ENCODE measurements at places on chromosomes 3 and 15.

DNA sequence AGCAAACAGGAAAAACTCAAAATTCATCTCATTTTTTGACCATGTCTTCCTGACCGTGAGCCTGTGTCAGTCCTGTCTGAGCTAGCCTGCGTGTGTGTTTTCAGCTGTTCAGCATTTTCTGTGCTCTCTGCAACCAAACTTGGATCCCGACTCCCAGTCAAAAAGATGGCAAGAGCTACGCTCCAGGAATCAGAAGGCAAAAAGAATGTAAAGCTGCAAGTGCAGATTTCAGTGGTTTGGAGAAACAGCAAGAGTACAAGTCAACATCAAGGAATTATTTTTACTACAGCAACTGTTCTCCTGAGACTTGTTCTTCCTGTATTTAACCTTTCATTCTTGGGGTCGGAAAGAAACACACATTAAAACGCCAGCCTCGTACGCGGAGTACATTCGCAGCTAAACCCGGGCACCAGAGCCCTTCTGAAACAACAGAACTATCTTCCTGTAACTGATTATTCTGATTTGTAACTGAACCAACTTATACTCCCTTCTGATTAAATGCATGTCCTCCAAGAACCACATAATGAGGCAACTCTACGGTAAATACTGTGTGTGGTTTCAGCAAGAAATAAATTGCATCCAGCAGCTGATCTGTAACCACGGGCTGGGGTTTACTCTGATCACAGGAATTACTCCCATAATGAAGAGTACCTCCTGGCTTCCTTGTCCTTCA, 107.4 kb downstream of the LRIG1 start:
- no peak for DNase-seq

DNA sequence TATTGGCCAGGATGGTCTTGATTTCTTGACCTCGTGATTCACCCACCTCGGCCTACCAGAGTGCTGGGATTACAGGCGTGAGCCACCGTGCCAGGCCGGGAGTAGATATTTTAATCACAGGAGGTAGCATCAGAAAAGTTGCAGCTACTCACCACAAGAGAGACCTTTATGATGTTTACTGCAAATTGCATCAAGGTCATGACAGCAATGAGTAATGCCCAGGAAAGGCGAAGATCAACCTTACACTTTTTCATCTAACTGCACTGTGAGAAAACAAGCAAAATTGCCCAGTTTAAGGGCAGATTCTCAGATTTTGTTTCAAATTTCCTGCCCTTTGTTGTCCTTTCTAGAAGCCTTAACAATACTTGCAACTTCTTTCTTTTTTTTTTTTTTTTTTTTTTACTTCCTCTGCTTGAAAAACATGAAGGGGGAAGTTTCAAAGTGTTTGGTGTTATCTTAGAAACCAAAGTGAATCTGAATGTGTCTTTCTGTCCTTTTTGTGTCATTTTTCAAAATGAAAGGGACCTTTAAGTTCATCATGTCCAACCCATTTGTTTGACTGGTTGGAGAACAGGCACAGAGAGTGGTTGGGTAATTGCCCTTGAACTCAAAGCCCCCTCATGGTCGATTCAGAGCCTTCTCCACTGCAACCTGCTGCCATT, 25.0 kb downstream of the TGFBR2 start:
- DNase-seq = no peak

GRCh38 chr15:60850903-60851302, 372.0 kb upstream of the ICE2 start:
- DNase-seq = no peak

- DNase-seq = no peak
Measured at GRCh38 chr3:18011387-18011786, 269.0 kb upstream of the TBC1D5 start.

DNA sequence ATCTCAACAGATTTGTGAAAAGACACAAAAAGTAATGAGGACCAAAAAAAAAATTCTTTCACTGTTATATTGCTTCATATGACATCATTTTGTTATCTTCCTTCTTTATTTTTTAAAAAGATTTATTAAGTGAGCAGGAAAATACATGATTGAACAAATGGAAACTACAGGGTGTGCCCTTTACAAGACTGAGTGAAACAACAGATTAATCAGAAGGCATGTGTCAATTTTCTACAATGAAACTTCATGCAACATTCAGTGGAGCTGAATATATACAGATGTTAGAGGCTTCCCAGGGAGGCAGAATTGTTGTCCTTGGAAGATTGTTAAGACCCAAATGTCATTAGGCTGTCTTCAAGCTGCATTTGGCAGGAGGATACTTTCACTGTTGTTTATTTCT, 28.4 kb upstream of the SLC2A2 start:
- DNase-seq = no peak

- DNase-seq = peak; percentile 25
Measured at GRCh38 chr3:53161820-53162671, 1.0 kb downstream of the PRKCD start.

DNA sequence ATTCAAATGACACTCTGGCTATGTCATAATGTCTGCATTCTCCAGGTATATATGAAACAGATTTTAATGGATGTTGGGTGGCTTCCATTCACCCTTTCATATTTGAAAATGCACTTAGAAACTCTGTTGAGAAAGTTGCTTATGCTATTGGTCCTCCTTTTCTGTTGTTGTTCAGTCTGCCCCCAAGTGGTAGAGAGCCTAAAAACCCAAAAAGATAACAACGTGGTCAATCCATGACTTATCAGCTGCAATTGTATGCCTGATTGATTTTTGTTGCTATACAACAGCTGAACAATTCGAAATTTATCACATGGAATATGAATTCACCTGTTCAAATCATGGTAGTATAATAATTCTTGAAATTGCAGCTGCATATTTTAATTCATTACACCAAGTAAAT, 279.8 kb downstream of the ROBO2 start:
- DNase-seq = no peak

- DNase-seq = no peak
Measured at GRCh38 chr15:41115161-41115651, 874 bp downstream of the INO80 start.

- DNase-seq = no peak
Measured at GRCh38 chr15:95141486-95141885, 910.1 kb downstream of the MCTP2 start.

DNA sequence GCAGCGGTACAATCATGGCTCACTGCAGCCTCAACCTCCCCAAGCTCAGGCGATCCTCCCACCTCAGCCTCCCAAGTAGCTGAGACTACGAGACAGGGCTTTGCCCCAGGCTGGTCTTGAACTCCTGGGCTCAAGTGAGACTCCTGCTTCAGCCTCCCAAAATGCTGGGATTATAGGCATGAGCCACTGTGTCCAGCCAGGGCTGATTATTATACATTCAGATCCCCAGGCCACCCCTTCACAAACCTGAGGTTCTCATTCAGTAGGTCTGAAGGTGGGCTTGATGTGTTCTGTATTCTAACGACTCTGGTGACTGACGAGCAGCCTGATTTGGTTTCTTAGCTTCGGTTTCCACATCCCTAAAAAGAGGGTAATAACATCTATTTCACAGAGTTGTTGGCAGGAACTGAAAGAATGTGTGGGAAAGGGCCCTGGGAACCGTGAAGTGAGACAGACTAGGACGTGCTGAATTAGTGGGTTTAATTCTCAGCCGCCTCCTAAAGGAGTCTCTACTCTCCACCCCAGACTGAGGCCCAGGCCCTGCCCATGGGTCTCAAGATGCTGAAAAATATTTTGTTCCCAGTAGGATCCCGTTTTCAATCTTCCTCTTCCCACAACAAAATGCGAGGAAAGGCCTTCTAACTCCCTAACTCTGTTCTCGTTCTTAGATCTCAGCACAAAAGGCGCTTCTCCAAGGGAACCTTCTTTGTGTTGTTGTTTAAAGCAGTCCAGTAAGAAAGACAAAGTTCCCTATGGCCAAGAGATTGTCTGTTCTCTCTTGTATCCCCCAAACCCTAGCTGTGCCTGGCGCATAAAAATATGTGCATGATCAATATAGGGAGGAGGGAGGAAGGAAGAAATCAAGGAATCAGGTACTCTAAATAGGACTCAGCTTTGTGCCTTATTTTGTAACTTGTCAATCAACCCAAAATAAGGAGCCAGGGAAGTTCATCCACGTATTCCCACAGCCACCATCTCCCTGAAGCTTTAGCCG, 210.0 kb upstream of the TOPAZ1 start:
- no peak for DNase-seq

- peak; percentile 18 for DNase-seq
Measured at GRCh38 chr3:172511783-172512762, 11.2 kb downstream of the TNFSF10 start.

DNA sequence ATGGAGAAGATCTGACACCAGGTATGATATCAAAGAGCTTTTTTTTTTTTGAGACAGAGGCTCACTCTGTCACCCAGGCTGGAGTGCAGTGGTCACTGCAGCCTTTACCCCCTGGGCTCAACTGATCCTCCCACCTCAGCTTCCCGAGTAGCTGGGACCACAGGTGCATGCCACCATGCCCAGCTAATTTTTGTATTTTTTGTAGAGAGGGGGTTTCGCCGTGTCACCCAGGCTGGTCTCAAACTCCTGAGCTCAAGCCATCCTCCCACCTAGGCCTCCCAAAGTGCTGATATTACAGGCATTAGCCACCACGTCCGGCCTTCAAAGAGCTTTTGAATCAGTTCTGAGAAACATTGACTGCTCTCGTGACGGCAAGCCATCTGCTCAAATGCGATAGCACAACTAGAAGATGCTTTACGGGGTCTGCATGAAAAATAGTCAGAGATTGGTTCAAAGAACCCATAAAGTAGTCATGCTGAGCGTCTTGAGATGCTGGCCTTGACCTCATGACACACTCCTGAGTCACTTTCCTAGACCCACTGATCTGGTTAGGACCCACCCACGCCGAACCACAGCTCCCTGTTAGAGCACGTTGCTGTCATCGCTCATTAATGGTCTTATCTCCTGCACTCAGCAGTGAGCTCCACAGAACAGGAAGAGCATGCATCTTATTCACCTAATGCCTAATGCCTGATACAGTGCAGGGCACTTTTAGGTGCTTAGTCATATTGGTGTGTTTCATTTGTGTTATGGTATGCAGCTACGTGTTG, 57.0 kb upstream of the NR2F2 start:
- no peak for DNase-seq

- DNase-seq = no peak
Measured at GRCh38 chr15:69736161-69736560, 283.5 kb downstream of the RPLP1 start.

DNA sequence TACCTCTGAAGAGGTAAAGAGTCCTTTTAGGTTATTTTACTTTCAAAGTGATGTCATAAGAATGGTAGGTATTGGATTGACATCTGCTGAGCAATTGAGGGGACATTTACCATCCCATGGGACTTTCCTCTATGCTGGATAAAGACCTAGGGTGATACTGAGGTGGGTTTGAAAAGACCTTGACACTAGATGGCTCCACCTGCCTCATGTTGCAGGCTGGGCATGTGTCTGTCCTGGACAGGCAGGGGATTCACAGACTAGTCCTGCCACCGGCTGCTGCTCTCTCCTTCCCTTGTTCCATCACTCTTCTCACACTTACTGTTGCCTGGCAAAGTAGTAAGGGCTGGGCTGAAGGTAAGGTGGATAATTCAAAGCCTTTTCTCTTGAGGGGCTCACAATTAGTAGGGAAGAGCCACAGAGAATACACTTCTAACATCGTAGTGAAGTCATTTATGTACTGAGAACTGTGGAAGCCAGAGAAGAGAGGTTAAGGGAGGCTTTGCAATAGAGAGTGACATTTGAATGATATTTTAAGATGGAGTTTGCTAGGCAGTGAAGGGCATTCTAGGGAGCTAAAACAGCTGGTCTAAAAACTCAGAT, 27.7 kb downstream of the TRAK1 start:
- no peak for DNase-seq

- no peak for DNase-seq
Measured at GRCh38 chr3:37181756-37182155, 7.4 kb upstream of the LRRFIP2 start.

DNA sequence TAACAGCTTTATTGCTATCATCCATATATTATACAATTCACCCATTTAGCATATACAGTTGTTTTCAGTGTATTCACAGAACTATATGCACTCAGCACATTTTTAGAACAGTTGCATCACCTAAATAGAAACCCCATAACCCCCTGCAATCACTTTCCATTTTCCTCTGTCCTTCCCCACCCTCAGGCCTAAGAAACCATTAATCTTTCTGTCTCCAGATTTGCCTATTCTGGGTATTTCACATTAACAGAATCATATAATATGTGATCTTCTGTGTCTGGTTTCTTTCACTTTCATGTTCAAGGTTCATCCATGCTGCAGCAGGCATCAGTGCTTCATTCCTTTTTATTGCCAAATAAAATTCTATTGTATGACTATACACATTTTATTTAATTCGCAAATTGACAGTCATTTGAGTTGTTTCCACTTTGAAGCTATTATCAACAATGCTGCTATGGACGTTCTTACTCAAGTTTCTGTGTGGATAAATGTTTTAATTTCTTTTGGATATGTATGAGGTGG, 39.8 kb downstream of the ADAMTS17 start:
- DNase-seq = no peak
